Activated CD4-positive, alpha-beta memory T cell treated with anti-CD3 and anti-CD28 coated beads, Interleukin-2, amount 10 ng/mL, durations not matched to agents 7 days and 5 days (primary cell): ENCODE measurements at places on chromosomes 16 and 17. TPM values are rescaled to one million over a fixed set of nuclear protein-coding genes. Genes with fewer than 3 reads are reported as not detected.

SEPTIN12 gene
- total RNA-seq, result not detected

HSPB9 gene
- total RNA-seq, result 0.18 TPM

INPP5K gene
- total RNA-seq, result 58.1 TPM

EXOSC6 gene
- total RNA-seq, result 24.4 TPM

TMC5 gene
- total RNA-seq, result 0.98 TPM

NPIPA2 gene
- total RNA-seq, result 0.68 TPM

WWP2 gene
- 59.4 TPM for total RNA-seq

KRT28 gene
- not detected for total RNA-seq

GNGT2 gene
- total RNA-seq, result 22.7 TPM

NDUFAF8 gene
- total RNA-seq, result 33.5 TPM

TBX2 gene
- not detected for total RNA-seq

KRTAP16-1 gene
- total RNA-seq, result 0.13 TPM

RPS2 gene
- total RNA-seq, result 2,405 TPM

SPATA32 gene
- total RNA-seq, result 0.20 TPM

MT1H gene
- total RNA-seq, result not detected

HS3ST2 gene
- not detected for total RNA-seq

SLFN12L gene
- 103 TPM for total RNA-seq

OR3A3 gene
- not detected for total RNA-seq

PIPOX gene
- total RNA-seq, result 1.4 TPM

TEN1 gene
- 16.3 TPM for total RNA-seq

APOBR gene
- total RNA-seq, result 20.9 TPM
